ENCODE measurements at places on chromosomes 1 and 21. TPM values are rescaled to one million over a fixed set of nuclear protein-coding genes. Genes with fewer than 3 reads are reported as not detected.

RHEX gene
- not detected for total RNA-seq

- peaks cover 66% of the 10 kb centered on the region for H3K27me3 ChIP-seq
- H3K27ac ChIP-seq = no peak overlapping the region
- no peak overlapping the region for H3K4me3 ChIP-seq
- H3K4me1 ChIP-seq = peaks cover 37% of the 10 kb centered on the region
- DNase-seq = no peak
Measured at GRCh38 chr1:43533584-43533983, 2.9 kb downstream of the PTPRF start.

GRCh38 chr1:200646515-200646914, 23.2 kb downstream of the DDX59 start:
- H3K36me3 ChIP-seq = peaks cover 6% of the 10 kb centered on the region
- no peak for DNase-seq
- H3K27me3 ChIP-seq = no peaks in the 10 kb centered on the region
- no peak overlapping the region for H3K27ac ChIP-seq
- H3K4me1 ChIP-seq = peaks cover 3% of the 10 kb centered on the region

OR2L13 gene
- 0.21 TPM for total RNA-seq

CTNNBIP1 gene
- total RNA-seq = 10.5 TPM

SLC2A5 gene
- total RNA-seq = 0.85 TPM

TFF3 gene
- not detected for total RNA-seq

L1TD1 gene
- total RNA-seq = not detected

- H3K4me3 ChIP-seq = peak within 1 kb of the TSS; percentile 93
- DNase-seq = peak; percentile 50
- H3K36me3 ChIP-seq = no peaks in the 10 kb centered on the region
- H3K27me3 ChIP-seq = no peaks in the 10 kb centered on the region
Measured at GRCh38 chr1:54800899-54801759, at the start of gene TTC22. TSS of gene TTC22 (minus strand) at chr1:54801323. CDS start at chr1:54801163, 160 bp downstream.

BMP8A gene
- not detected for total RNA-seq

OR14K1 gene
- total RNA-seq = not detected

PEA15 gene
- total RNA-seq = 19.6 TPM

GRCh38 chr1:60235275-60235674, 161.7 kb upstream of the C1orf87 start:
- H3K4me3 ChIP-seq = no peak overlapping the region
- no peaks in the 10 kb centered on the region for H3K36me3 ChIP-seq
- H3K27ac ChIP-seq = no peak overlapping the region
- no peaks in the 10 kb centered on the region for H3K4me1 ChIP-seq

PPIAL4G gene
- total RNA-seq = 0.08 TPM

MGST3 gene
- total RNA-seq = 27.2 TPM

FALEC gene
- 1.1 TPM for total RNA-seq

- H3K4me3 ChIP-seq = no peak overlapping the region
- no peak for DNase-seq
- H3K4me1 ChIP-seq = peaks cover 2% of the 10 kb centered on the region
- H3K36me3 ChIP-seq = no peaks in the 10 kb centered on the region
Measured at GRCh38 chr1:225608014-225608796, 44.7 kb downstream of the ENAH start.
